Left colon (tissue), 2 donors: ENCODE measurements at places on chromosomes 3 and 15. TPM values are rescaled to one million over a fixed set of nuclear protein-coding genes. Genes with fewer than 3 reads are reported as not detected.

DNA sequence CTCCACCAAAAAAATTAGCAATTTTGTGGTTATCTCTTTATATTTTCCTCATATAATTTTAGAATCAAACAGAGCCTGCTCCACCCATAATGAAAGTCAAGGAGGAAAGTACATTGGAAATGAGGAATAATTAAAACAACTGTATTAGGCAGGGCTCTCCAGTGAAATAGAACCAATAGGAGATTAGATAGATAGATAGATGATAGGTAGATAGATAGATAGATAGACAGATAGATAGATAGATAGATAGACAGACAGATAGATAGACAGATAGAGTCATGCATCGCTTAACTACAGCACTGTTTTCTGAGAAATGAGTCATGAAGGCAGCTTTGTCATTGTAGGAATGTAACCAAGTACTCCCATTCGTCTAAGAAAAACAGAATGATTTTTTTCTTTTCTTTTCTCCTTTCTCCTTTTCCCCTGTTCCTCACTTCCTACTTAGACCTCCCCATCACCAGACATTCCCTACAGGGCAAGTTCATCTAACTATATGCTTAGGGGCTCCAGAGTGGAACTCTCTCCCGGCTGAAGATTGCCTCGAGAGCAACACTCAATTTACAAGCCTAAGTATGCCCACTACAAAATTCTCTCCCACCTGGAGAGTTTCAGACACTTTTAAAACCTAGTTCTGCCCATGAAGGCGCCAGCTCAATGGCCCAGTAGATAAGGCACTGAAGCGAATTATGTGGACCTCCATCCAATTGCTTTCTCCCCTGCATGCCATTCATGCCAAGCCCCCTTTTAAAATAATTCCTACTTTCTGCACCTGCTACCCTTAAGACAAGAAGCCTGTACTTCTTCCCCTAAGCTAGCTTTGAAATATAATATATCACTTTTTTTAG, 53.3 kb upstream of the LIPC start:
- no peak for DNase-seq

GPR156 gene
- 0.22 TPM for total RNA-seq

DNA sequence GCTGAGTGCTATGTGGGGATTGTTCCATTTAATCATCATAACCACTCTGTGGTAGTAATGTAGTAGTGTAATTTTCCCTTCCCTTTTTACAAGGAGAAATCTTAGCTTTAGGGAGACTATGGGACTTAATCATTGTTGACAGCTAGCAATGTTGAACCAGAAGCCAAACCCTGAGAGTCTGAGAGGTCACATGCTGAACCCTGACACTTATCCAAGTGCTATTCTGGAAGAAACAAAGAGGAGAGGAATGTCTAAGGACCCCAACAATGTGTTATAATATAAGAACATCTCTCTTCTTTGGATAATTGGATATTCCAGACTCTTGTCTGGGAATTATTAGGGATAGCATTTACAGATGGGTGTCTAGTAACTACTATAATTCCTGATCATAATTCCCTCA, 58.4 kb downstream of the GAP43 start:
- DNase-seq = no peak

TRAIP gene
- total RNA-seq = 5.3 TPM

NRROS gene
- 1.3 TPM for total RNA-seq

GRCh38 chr3:80297720-80298119, 529.9 kb upstream of the ROBO1 start:
- no peak for DNase-seq

GRCh38 chr3:122305818-122306621, 19.0 kb upstream of the CSTA start:
- DNase-seq = peak; percentile 58

DNA sequence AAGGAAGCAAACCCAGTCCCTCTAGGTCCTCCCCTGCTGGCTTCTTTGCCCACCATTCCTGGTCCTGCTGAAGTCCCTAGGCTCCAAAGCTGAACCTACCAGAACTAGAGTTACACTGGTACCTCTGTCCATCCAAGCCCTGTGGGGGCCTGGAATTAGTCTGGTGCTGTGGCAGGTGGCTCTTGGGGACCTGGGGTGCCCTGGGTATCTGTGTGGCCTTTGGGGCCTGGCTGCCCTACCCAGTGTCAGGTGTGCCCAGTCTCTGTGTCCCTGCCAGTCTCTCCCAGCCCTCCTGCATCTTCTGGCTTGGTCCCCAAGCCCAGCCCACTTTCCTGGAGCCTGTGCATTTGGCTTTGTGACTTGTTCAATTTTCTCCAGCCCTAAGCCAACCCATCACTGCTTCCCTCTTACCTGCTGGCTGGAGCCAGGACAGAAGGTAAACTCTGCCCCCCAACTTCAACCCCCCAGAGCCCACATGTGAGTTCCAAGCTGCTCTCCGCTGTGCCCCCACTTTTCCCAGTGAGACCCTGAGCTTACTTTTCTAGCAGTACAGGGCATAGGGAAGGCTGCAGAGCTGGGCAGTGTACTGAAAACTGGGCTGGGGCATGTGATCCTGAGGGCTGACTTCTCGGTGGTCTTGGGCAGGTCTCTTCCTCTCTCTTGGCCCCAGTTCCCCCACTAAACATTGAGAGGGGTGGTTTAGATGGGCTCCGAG, 28.3 kb upstream of the HHATL start:
- DNase-seq = no peak

DNA sequence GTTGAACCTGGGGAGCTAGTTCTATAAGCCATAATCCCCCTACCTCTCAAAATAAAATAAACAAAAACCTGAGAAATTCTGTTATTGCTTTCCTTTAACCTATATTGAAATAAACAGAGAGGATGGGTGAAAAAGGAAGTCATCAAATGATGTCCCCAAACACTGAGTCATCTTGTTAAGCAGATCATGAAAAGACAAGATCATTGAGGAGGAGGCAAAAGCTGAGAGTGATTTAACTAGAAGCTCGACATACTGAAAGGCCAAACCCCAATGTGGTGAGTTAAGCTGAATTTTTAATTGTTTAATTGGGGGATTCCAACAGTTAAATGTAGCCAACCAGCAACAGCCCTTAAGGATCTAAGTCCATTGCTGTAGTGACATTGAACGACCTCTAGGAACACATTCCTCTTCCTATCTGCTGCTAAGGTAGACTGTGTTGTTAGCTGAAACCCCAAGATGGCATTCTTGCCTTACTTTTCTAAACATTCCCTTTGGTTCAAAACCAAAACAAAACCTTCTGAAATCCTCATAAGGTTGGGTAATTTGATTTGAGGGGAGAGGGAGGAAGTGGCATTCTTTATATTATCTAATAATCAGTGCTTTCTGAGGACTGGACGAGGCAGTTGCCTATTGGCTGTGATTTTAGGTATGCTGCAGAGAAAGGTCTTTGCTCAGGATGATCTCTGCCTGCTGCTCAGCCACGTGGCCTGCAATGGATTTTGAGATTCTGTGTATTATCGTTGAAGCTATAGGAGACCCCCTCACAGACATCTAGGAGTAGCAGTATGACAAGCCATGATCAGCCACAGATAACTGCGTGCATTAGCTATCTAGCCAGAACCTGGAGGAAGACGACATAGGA, 62.7 kb upstream of the BNIP2 start:
- DNase-seq = no peak

GRCh38 chr3:7328339-7328738, 467.4 kb downstream of the GRM7 start:
- DNase-seq = no peak

GRCh38 chr15:26635614-26636013, 137.3 kb downstream of the GABRB3 start:
- no peak for DNase-seq

- DNase-seq = no peak
Measured at GRCh38 chr3:9347887-9348286, 15.0 kb upstream of the THUMPD3 start.

PODXL2 gene
- 20.8 TPM for total RNA-seq

DNA sequence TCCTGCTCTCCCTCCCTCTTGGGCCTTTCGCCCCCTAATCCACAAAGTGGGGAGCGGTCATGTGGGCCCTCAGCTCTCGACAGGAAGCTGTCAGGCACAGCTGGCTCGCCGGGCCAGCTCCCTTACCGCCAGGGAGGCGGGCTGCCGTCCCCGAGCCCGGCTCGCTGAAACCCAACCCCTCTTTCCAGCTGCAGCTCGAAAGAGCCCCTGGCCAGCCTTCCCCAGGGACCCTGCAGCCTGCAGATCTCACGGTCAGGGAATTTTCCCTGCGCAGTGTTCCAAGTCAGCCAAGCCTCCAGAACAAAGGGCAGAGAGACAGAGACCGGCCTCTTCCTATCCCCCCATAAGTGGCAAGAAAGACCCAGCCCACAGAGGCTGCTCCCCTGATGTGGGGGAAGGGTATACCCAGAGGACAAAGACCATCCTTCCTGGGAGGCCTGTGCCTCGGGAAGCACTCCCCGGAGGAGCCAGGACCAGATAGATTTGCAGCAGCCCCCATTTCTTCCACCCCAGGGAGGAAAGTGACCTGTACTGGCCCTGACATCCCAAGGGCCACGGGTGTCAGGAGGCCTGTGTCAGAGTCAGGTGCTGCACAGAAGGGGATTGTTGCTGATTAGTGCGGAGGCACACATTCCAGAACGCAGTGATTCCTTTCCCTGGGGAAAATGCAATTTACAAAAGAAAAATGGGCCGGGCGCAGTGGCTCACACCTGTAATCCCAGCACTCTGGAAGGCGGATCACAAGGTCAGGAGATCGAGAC, 32.6 kb downstream of the MAGEF1 start:
- DNase-seq = no peak

GRCh38 chr15:69525543-69525942, 72.9 kb downstream of the RPLP1 start:
- no peak for DNase-seq

DNA sequence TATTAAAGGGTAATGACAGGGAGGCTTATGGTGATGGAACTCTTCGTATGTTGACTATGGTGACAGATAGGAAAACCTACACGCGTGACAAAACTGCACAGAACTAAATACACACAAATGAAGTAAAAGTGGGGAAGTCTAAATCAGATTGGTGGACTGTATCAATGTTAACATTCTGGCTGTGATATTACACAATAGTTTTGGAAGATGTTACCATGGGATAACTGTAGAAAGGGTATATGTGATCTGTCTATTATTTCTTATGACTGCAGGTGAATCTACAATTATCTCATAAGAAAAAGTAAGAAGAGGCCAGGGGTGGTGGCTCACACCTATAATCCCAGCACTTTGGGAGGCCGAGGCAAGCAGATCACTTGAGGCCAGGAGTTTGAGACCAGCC, 9.1 kb downstream of the HIGD2B start:
- DNase-seq = no peak

DNA sequence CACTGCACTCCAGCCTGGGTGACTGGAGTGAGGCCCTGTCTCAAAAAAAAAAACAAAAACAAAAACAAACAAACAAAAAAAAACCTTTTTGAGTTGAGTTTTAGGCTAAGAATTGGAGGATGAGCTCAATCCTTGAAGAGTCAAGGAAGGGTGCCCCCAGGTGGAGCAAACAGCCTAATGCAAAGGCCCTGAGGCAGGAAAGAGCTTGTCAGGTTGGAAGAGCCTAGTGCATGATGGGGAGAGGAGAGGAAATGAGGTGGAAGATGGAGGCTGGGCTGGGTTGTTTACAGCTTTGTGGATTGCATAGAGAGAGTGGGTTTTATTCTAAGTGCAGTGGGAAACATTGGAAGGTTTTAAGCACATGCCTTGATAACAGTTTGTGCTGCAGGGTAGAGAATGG, 2.1 kb upstream of the SNX22 start:
- no peak for DNase-seq
